ENCODE measurements at places on chromosomes 16 and 17.

GRCh38 chr16:11673091-11674000 is 5.1 kb downstream of the SNN start:
- DNase-seq: no peak

DNA sequence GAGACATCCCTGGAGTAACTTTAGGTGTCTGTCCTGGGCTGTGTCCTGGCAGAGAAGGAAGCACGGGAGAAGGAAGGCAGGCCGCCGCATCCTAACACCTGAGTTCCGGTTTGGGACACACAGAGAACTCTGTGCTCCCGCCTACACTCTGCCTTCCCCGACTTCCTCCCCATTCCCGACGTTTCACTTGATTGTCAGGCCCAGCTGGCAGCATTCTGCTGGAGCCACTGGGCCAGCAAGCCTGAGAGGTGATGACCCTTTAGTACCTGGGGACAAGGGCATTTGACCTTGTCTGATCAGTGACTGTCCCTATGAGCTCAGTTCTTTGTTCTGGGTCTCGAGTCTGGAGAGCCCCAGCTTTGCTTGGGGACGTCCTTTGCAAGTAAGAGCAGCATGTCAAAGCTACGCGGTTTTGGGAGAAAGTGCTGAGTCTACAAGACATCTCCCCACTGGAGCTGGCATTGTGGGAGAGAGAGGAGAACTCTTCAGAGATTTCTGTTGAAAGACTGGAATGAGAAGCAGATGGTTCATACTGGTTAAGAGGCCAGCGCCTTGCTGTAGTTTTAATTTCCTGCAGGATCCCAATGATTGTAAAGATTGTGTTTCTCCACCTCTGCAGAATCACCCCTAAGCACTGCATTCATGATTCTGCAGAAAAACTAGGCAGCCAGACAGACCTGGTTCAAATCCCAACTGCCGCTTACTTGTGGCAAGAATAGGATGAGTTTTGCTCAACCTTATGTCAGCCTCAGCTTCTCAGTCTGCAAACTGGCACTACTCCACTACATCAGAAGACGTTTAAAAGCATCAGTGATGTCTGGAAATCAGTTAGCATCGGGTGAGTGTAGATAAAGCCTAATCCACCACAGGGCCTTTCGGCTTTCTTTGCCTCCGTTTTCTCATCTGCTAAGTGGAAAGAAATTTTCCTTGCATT is 20.6 kb downstream of the ABAT start:
- no peak for DNase-seq

DNA sequence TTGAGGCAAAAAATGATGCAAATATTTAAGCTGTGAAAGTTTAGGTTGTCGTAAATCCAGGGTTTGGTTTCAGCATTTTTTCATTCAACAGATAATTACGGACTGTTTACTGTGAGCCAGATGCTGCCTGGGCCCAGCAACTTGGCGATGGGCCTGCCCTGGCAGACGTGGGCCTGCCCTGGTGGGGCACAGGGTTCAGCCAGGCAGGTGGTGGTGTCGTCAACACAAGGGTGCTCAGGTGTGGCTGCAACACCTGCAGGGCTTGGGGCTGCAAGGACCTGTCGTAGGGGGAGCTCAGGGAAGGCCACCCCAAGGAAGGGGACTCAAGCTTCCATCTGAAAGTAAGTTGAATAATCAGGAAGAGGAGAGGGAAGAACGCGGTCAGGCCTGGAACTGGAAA is 15.1 kb downstream of the ZC3H18 start:
- no peak for DNase-seq

DNA sequence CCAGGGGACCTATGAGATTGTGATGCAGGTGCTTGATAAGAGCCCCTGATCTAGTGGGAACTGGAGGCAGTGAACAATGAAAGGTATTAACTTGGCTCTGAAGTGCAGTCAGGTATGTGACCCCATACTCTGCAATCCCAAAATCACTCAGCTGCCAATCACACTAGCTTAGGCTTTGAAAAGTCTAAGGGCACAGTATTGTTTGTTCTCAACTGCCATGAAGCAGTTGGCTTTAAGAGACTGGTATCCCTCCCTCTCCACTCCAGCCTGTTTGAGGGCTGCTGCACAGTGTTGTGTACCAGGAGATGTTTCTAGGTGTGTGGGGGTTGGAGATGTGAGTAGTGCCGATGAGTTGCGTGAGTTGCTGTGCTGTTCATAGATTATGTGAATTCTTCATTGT is 2.4 kb downstream of the YPEL2 start:
- DNase-seq: no peak

DNA sequence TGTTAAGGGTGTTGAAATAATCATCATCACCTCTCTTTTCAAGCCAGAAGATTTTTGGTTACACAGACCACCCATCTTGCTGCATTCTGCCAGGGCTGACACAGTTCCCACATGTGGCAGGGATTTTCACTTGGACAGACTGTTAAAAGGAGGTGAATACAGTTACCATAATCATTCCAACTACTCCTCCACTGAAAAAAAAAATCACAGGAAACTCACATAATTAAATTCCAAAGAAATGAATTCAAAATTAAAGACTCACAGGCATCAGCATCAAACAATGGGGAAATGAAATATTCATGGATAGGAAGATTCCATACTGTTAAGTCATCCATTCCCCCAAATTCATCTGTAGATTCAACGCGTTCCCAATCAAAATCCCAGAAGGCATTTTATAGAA is 209.4 kb downstream of the MRTFB start:
- DNase-seq: no peak

- no peak for DNase-seq
These were observed 3.2 kb downstream of the SMURF2 start for GRCh38 chr17:64658931-64659330.

DNA sequence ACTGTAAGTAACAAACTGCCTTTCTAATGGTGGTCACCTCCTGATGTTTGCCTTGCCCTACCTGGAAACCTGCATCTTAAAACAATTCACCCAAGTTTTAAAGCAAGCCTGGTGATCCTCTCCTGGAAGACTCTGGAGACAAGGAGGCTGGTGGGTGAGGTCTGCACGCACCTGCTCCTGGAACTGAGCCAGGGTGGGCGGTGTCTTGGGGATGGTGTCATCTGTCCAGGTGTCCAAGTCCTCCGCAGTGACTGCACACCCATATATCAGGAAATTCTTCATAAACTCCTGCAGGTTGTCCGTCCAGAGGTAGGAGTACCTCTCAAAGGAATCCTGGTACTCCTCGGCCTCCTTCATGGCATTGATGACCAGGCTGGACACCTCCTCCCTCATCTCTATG is 44.9 kb downstream of the DNAH17 start:
- DNase-seq: no peak

DNA sequence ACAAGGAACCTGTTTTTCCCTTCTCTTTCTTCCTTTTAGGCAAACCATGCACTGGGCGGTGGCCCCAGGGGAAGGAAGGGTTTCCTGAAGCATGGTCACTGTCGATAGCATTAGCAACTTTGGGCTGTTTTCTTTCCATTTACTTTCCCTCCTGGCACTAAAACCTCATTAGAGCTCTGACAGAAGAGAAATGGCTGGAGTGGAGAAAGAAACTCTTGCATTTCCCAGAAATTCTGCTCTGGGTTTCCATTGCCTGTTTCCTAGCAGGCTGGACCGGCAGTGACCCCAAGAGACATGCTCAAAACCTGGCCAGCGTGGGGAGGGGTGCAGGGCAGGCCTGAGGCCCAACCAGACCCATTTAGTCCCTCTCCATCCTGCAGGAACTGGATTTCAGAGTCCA is 230.7 kb upstream of the CCL2 start:
- no peak for DNase-seq

DNA sequence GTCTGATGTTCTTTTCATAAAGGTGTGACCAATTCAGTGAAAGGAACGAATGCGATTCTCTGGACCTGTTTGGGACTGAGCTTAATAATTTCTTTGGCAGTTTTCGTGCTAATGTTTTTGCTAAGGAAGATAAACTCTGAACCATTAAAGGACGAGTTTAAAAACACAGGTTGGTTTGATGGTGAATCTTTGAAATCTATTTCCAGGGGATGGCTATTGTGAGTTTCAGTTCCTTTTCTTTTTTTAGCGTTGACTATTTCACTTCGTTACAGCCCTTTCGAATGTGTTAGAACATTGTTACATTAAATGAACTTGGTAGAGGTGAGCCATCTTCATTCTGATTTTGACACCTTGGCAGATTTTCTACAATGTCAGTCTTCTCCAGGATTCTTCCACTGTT is 1.2 kb downstream of the TNFRSF17 start:
- DNase-seq: no peak

DNA sequence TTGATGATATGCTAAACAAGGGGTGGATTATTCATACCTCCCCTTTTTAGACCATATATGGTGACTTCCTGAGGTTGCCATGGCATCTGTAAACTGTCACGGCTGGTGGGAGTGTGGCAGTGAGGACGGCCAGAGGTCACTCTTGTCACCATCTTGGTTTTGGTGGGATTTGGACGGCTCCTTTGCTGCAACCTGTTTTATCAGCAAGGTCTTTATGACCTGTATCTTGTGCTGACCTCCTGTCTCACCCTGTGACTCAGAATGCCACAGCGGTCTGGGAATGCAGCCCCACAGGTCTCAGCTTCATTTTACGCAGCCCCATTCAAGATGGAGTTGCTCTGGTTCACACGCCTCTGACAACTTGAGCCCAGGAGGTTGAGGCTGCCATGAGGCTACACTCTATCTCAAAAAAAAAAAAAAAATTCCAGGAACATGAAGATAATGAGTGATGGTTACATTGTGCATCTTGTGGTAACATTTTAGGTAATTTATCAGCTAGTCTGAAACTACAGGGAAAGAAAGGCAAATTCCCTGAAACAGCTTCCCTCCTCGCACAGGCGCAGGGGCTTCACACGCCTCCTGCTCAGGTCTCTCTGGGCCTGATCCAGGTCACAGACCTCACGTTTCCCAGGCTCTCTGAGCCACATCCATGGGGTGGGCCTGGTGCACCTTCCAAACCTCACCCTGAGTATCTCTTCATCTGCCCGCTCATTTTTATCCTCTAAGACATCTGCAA is 15.3 kb upstream of the UBE2I start:
- DNase-seq: no peak

DNA sequence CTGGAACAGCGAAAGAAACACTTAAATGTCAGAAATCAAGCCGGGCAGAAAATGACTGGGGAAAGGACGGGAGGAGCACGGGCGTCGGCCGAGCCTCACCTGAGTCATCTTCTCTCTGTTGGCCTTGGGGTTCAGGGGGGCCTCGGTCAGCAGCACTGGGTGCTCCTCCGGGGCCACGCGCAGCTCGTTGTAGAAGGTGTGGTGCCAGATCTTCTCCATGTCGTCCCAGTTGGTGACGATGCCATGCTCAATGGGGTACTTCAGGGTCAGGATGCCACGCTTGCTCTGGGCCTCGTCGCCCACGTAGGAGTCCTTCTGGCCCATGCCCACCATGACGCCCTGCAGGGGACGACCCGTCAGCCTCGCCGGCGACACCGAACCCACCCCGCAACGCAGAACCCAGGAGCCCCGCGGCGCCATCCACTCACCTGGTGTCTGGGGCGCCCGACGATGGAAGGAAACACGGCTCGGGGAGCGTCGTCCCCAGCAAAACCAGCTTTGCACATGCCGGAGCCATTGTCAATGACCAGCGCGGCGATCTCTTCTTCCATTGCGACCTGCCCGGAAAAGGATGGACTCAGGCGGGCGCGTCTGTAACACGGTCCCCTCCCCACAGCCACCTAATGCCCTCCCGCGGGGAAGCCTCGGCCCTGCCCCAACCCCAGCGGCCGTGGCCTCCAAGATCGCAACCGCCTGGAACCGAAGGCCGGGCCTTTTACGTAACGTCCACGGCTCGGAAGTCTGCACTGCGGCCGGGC is 616 bp downstream of the ACTG1 start:
- DNase-seq: no peak

DNA sequence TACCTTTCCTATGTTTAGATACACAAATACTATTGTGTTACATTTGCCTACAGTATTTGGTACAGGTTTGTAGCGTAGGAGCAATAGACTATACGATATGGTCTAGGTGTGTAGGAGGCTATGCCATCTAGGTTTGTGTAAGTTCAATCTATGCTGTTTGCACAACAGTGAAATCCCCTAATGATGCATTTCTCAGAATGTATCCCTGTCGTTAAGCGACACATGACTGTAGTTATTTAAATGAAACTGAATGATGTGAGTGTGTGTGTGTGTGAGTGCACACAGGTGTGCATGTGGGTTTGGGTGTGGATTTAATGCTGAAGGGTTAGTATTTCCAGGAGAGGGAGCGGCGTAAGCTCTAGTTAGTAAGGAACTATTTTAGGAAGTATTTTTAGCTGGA is 34.6 kb upstream of the SMIM36 start:
- DNase-seq: no peak

DNA sequence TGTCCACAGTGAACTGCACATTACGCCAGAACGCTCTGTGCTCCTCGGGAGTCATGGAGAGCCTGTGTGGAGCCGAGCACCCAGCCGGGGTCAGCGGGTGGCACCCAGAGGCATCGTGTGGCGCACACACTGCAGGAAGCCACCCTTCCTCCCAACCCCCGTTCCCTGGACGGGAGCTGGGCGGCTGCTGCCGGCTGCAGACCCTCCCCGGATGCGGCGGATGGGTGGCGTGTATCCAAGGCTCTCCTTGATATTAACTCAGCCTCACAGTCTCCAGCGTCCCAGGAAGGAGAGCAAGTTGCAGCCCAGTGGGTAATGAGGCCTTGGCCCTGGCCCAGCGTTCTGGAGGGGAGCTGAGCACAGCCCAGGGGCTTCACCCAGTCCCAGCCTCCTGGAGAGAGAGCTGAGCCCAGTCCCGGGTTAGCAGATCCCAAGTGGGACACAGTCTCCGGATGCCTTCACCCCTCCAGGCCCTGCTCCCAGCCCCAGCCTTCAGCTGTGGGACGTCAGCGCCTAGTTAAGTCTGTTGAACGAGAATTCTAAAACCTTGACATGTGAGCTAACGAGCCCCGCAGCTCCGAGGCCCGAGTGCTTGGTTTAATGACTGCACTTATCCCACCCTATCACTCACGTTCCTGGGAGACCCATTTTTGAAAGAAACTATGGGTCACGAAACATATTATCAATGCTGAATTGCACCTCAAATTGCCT is 86.6 kb downstream of the TBC1D16 start:
- peak; percentile 20 for DNase-seq

DNA sequence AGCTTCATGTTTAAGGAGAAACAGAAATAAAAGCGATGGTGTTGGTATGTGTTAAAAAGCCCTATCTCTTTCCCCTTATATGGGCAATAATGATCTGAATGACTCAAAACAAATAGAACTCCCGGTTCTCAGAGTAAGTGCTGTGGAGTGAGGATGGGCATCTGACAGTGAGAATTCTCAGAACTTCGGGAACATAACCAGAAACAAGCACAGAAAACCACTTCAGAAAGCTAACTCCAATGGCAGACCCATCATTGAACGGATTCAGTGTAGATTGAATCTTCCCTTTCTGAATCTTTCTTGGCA is 67.2 kb downstream of the CDH8 start:
- DNase-seq: no peak

GRCh38 chr17:61401389-61402072 is 1.9 kb downstream of the TBX2 start:
- no peak for DNase-seq

DNA sequence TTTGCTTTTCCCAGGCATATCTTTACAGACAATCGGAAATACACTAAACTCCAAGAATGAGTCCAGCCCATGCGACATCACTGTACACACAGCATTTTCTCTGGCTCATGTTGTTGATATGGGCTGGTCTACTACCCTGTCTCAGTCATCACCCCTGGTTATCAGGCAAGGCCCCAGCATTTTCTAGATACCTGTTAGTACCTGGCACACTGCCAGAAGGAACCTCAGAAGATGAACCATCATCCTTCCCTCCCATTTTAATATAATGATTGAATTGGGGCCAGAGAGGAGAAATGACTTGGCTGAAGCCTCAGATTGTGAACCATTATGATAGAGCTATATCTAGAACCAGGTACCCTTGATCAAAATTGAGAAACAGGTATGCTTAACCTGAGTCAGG is 406.2 kb downstream of the CDH11 start:
- no peak for DNase-seq

GRCh38 chr17:35780950-35781349 is 14.5 kb downstream of the MMP28 start:
- no peak for DNase-seq
